Pancreas (tissue), 10 donors: ENCODE measurements at places on chromosomes 4 and X.
A peak's percentile ranks its signal among the peaks of the same experiment; 100 is the strongest.

- no peak for DNase-seq
These were observed 13.6 kb downstream of the LDB2 start for GRCh38 chr4:16884673-16885460.

DNA sequence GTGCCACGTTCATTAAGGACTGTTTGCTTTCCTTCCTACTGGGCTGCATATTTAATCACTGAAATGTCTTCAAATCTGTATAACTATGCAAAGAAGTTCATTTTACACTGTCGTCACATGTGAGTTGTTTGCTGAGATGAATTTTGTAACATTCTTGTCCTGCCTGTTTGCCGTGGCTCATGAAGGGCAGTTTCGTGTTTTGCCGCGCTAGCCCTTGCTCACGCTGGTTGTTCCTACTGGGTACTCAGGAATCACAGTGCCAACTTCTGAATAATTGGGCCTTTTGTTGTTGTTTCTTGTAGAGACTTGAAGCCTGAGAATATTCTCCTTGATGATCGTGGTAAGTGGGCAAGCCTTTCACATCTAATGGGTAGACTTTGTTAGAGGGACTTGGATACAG, 52.2 kb downstream of the HTT-AS start:
- no peak for DNase-seq

DNA sequence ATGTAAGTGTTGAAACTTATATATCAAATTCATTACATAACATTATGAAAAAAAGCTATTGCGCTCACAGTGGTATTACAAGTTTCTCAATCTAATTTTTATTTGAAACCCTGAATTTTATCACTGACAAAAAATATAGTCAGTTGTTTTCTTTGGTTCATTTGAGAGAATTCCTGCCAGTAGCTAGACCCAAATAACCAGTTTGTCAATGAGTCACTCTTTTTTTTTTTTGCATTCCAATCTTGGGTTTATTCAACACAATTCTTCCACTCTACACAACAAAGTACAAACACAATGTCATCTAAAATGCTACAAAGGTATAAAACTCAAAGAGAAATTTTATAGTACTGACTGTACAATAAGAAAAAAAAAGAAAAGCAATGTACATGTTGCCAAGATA, 13.1 kb downstream of the HPF1 start:
- no peak for DNase-seq

DNA sequence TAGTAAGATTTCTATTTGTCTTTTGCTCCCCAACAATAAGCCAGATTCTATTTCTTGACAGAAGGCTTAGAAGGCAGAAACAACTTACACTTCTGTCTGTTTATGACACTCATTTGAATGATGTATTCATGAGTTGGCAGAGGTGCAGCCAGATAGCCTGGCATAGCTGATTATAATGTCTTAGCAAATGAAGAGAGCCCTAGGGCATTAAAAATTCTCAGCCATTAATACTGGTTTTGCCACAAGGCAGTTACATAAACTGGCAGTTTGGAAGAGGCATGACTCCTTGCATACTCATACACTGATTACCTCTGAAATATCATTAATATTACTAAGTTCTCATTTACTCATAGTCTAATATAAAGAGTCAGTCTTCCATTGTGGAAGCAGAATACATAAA, 728.5 kb upstream of the NDST4 start:
- no peak for DNase-seq

GRCh38 chr4:148375584-148375983, 66.6 kb downstream of the NR3C2 start:
- DNase-seq = no peak

- DNase-seq = no peak
These were observed 193.0 kb downstream of the PDGFC start for GRCh38 chr4:156778606-156779005.

DNA sequence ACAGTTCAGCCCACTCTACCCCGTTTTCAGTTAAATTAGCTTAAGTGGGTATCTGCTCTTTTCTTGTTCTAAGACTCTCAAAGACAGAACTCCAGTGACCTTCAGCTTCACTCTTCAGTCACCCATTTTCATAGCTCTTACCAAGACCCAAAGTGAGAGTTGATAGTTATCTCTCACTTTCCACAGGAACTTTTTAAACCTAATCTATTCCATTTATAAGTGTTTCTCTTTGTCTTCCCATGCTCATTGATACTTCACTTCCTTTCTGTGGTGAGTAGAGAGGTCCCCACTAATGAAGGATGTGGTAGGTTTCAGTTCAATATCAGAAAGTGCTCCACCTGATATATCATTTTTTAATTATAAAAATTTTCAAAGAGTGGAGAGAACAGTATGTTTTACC, 33.4 kb downstream of the COX18 start:
- no peak for DNase-seq

DNA sequence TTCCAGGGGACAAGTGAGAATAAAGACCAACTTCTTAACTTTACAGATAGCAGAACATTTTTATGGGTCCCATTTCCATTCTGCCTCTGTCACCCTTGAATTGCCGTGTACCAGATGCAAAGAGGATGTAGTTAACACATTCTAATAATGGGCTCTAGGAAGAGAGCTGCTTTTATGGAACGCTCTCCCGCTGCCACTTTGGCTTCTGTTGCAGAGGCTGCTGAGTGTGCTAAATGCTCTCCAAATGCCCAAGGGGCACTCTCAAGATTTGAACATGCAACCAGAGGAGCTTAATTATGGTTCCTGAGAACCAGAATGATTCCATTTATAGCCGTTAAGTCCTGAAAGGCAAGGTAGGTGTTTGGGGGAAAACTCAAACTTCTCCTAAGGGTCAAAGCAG, 28.1 kb upstream of the GPC3 start:
- no peak for DNase-seq

- no peak for DNase-seq
These were observed 648 bp upstream of the MSMO1 start for GRCh38 chr4:165326831-165327210.

GRCh38 chr4:176492646-176493302, 173.0 kb downstream of the SPCS3 start:
- DNase-seq = no peak

GRCh38 chr4:117968606-117969005, 65.7 kb upstream of the NDST3 start:
- DNase-seq = no peak

GRCh38 chr4:139682741-139683151, 17.1 kb downstream of the MGST2 start:
- DNase-seq = no peak

- DNase-seq = no peak
These were observed 141.9 kb downstream of the THOC2 start for GRCh38 chrX:123590842-123591486.

- DNase-seq = no peak
These were observed 1080.9 kb downstream of the FAT4 start for GRCh38 chr4:126395664-126396063.

DNA sequence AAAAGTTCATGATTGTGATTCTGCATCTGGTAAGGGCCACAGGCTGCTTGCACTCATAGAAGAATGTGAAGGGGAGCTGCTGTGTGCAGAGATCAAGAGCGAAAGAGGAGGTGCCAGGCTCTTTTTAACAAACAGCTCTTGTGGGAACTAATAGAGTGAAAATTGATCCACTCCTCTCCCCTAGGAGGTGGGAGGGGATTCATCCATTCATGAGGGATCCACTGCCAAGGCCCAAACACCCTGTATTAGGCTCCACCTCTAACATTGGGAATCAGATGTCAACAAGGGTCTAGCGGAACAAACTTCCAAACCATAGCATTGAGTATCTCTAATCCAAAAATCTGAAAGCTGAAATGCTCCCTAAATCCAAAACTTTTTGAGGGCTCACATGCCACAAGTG, 16.4 kb upstream of the PPID start:
- no peak for DNase-seq

DNA sequence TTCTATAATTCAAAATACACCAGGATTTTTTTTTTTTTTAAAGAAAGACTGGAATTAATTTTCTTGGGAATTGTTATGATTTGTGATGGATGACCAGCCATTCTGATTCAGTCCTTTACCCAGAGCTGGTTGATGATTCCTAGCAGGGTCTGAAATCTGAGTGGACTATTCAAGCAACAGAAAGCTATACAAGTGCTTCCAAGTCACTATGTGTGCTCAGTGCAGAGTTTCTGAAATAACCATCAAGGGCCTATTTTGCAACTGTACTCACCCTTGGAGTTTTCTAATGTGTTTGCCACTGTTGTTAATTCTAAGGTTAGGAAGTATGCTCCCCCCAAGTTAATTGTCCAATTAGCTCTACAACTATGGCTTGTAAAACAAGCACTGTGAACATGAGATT, 137.7 kb upstream of the RAPGEF2 start:
- DNase-seq = no peak

GRCh38 chrX:57640674-57641016, 39.4 kb downstream of the NLRP2B start:
- DNase-seq = no peak

- peak; percentile 80 for DNase-seq
These were observed 2.4 kb downstream of the LONRF3 start for GRCh38 chrX:118976599-118977340.

GRCh38 chrX:46792810-46793188, 33.9 kb upstream of the SLC9A7 start:
- DNase-seq = no peak

- DNase-seq = no peak
These were observed 24.9 kb downstream of the RNF128 start for GRCh38 chrX:106751407-106751806.

GRCh38 chrX:22536746-22537304, 264.1 kb downstream of the CBLL2 start:
- no peak for DNase-seq

- peak; percentile 35 for DNase-seq
These were observed 25.3 kb downstream of the STIM2 start for GRCh38 chr4:26885912-26886274.

DNA sequence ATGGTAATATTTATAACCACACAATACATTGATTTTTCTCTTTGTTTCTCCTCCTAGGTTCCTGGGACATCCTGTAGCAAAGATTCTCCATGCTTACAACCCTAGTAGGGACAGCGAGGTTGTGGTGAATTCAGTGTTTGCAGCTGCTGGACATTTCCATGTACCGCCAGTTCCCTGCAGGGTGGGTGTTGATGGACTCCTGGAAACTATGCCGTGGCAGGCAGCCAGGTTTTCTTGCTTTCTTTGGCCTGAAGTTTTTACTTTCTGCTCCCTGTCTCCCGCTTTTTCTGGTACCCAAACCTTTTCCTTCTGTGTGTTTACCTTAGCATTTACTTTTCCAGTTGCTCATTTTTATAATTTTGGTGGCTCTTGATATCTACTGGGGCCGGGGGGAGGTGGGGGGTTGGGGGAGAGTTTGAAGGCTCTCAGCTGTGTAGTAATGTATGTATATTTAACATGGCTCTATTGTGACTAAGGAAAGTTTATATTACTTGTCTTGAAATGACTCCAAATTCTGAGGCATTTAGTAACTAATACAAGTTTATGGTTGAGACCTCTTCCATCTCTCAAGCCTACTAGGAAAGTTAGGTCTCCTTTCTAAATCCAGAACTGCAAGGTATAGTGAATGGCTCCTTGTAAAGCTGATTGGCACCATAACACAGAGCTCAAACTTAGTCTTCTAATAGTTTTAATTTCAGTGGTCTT, 89.7 kb downstream of the TMEM131L start:
- DNase-seq = peak; percentile 81

GRCh38 chr4:150209140-150209829, 131.0 kb downstream of the DCLK2 start:
- peak; percentile 56 for DNase-seq

- no peak for DNase-seq
These were observed 25.8 kb downstream of the EXOC1 start for GRCh38 chr4:55879224-55879623.

DNA sequence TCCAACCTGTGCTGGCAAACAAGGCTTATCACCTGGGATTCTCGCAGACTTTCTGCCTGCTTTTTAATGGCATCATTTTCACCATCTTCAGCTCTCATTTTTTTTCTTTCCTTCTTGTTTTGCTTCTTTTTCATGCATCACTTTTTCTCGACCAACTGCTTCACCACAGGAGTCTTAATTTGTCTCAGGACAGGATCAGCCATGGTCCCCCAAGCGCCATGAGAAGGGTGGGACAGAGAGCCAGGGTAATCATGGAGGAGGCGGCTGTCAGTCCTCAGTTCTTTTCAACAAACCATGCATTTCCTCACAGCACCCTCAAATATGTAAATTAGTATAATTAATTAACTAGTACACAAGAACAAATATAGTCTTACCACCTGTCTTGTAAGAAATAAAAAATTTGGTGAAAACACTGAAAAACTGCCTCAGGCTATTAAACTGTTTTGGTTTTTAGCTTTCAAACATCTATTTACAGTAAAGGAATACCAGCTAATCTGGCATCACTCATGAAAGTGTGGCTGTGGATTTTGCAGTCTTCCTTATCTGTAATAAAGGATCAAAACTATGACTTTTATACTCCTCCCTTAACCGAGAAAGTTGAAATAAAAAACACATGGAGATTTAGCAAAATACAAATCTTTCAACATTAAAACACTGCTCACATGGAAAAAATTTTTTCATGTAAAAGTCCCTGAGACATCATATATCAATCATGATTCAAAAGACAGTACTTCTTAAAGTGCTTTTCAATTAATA, 19.1 kb downstream of the EIF4E start:
- no peak for DNase-seq

DNA sequence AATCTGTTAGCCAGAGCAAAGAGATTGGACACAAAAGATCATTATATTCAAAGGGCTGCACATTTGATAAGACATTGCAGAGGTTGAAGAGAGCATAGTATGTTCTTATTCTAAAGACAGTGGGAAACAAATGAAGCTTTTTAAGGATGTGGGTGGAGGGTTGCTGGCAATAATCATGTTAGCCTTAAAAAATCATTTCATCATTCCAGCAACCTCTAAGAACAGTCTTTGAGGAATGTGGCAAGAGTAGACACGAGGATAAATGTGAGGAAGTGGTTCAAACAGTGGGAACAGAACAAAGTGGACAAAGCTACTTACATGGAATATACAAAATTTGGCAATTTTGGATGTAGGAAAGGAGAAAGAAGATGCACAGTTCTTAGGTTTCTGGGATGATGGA, 167.3 kb upstream of the SPRY1 start:
- no peak for DNase-seq

DNA sequence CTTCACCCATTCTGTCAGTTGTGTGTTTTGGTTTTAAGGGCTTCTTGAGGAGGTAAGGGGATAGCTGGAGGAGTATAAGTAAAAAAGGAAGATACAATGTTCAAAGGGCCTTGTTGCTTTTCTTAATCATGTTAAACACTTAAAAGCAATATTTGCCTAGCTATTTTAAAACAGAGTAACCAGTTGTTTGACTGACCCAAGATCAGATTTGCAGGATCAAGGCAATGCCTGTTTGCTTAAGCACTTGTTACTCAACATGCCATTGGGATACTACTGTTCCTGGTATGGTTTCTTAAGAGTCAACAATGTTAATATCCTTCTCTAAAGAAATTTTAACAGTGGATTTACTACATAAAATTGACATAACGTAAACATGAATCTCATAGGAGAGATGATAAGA, 2.6 kb downstream of the DCLK2 start:
- DNase-seq = no peak

GRCh38 chrX:65871671-65872311, 168.1 kb downstream of the VSIG4 start:
- DNase-seq = no peak

DNA sequence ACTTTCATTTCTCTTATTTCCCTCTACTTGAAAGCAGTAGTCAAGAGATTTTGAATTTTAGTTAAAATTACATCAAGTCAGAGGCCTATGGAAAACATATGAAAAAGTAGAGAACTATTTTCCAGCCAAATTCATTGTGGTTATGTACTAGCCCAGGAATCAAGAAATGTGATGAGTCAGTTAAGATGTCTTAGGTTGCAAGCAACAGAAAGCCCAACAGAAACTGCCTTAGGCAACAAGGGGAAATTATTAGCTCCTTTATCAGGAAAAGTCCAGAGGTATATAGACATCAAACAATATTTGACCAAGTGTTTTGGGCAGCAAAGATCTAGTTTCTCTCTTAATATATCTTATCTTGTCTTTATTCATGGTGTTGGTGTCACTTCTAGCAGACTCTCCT, 37.8 kb upstream of the FRMD7 start:
- no peak for DNase-seq
